Psoas muscle (tissue), 8 donors: ENCODE measurements at places on chromosomes 1 and 21.
A peak's percentile ranks its signal among the peaks of the same experiment; 100 is the strongest.

DNA sequence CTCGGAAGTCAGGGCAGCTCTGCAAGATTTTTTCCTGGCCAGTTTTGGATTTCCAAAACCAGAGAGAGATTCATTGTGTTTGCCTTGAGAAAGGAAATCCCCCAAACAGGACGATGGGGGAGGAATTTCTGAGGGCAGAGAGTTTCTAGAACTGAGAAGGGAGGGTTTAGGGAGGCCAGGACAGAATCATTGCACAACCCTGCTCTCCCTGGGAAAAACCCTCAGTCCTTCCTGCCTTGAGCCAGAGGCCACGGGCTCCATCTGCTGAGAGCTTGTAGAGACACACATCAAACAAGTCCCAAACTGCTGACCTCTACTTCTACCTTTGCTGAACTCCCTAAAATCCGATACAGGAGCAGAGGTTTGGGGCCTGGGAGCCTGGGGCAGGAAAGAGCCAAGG, 99.7 kb downstream of the NMNAT2 start:
- DNase-seq, result peak; percentile 81

GRCh38 chr1:185420588-185421081, 103.6 kb upstream of the IVNS1ABP start:
- DNase-seq, result no peak

DNA sequence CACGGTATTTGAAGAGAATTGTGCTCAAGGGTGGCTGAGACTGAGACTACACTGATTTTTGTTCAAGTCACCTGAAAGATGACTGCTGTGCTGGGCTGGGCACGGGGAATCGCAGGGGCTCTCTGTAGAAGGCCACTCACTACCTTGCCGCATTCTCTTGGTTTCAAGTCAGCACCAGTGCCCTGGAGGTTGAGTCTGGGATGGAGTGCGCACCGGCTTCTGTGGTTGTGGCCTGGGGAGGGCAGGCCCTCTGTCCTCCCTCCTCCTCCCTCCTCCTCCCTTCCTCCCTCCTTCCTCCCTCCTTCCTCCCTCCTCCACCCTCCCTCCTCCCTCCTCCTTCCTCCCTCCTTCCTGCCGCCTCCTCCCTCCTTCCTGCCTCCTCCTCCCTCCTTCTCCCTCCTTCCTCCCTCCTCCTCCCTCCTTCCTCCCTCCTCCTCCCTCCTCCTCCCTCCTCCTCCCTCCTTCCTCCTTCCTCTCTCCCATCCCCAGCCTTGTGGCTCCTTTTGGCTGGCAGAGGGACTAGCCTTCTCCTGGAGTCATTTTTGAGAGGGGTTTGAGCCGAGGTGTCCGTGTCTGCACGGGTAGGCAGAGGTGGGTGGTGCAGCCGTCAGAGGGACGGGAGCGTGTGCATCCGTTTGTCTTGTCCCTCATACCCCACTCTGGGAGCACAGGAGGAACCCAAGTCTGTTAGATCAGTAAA, 9.5 kb downstream of the RER1 start:
- DNase-seq, result no peak

- DNase-seq, result no peak
These were observed 13.8 kb downstream of the PIP5K1A start for GRCh38 chr1:151211972-151212705.
